ENCODE measurements at places on chromosomes 6 and 20. TPM values are rescaled to one million over a fixed set of nuclear protein-coding genes. Genes with fewer than 3 reads are reported as not detected.

DNA sequence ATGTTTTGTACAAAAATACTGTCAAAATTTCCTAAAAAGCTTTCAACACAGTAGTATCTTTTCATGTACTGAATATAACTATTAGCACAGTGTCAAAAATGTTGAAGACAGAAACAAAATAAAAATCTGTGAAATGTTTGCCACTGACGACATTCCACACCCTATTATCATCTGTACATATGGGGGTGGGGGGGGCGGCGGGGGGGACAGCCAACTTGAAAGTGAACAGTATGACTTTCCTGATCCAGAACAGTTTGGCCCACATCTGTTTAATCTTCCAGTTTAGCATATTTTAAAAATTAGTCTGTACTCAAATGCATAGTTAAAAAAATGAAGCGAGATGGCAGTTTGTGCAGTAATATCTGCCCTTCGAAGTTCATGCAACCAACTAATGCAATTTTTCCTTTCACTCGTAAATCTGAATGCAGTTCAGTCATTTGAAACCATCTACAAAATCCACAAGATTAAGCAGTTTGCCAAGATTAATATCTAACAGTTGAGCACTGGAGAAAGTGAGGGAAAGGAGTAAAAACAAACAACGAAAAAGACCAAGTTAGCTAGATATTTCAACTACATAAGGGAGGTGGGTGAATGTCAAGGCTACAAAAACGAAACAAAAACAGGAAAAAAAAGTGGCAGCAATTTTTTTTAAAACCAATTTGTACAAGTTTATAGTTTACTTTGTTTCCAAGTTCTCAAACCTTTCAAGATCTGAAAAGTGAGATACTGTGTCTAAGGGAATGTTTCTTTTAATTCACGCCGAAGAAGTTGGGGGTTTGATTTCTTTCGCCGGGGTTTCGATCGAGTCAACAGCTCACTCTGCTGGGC lies 1.9 kb downstream of the CITED2 start:
- peak; percentile 48 for DNase-seq

DNA sequence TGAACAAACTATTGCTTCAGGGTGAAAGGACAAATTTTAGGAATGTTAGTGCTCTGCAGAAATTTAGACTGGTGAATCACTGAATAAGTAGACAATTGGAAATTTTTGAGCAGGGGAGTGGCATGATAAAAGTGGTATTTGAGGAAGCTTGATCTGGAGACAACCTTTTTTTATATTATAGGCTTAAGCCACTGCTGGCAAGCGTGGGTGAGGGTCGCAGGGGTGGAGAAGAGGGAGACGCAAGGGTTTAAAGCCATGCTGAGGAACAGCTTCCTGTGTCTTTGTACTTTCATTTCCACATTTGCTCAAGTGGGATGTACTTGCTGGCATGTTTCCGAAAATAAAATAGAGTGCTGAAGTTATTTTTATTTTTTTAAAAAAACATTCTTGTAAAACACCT lies 23.7 kb downstream of the NCOA7 start:
- DNase-seq, result no peak

GRCh38 chr6:9428421-9429172 lies 986.3 kb downstream of the TFAP2A start:
- DNase-seq, result no peak

- no peak for DNase-seq
These were observed 100.2 kb downstream of the PSMB1 start for GRCh38 chr6:170452767-170453545.

- no peak for DNase-seq
These were observed 140.4 kb upstream of the CITED2 start for GRCh38 chr6:139514819-139515218.

DNA sequence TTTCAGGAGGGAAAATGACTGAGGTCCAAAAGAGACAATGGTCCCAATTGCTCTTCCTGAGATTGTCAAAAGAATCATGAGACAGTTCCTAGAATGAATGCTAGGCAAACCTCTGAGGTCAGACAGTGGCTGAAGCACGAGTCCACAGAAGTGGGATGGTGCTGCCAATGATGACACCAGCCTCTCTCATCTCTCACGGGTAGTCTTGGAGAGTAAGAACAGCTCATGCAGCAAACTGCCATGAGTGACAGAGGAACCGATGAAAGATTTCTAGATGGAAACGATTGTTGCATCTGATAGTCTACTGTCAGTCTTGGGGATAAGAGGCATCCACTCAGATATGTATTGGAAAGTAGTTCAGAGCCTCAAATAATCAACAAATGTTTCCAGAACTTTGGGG lies 188.7 kb downstream of the SLC24A3 start:
- DNase-seq, result no peak

DNA sequence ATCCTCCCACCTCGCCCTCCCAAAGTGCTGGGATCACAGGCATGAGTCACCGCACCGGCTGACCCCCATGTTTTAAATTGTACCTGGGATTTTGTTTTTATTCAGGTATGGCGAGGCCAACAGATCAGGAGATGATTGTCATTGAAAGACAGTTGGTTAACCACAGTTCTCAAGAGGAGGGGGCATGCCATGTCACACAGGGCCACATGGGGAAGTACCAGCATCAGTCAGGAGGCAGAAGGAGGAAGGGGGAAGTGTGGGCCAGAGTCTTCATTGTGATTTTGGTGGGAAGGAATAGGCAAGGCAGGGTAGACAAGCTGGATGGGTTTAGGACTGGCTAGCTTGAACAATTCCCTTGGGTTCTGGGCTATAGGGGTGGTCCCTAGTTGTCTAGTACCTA lies 9.9 kb upstream of the MMP9 start:
- no peak for DNase-seq

- no peak for DNase-seq
These were observed 6.9 kb upstream of the NSFL1C start for GRCh38 chr20:1473246-1474220.

DNA sequence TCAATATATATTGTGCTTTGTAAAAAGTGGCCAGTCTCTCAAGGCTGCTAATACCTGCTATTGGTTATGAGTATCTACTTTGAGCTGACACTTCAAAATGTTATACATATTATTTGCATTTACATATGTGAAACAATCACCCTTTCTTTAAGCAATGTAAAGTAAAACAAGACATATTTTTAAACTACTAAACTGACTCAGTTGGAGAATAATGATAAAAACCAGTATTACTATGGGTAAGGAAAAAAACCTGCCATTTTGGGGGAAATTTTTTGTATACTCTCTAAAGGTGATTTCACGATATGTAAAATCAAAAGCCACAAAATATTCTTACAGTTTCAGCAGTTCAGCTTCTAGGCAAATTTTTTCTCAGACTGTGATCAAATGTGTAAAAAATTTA lies 232.3 kb downstream of the PRL start:
- no peak for DNase-seq

DNA sequence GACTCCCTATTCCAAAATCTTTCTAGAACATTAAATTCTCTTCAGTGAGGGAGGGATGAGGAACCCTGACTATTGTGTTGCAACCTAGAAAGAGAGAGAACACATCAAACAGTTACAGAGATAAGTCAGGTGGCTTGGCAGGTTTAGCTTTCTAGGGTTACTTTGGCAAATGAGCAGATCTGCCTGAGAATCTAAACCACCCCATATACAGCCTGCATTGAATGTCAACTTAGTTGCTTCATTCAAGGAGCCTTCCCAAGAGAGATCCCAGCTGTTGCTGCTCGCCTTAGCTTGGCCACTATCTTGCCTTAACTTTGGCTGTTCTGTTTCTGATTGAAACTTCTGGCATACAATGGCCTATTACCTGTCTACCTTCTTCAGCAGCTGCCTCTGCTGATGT lies 74.7 kb upstream of the TCF21 start:
- no peak for DNase-seq

DNA sequence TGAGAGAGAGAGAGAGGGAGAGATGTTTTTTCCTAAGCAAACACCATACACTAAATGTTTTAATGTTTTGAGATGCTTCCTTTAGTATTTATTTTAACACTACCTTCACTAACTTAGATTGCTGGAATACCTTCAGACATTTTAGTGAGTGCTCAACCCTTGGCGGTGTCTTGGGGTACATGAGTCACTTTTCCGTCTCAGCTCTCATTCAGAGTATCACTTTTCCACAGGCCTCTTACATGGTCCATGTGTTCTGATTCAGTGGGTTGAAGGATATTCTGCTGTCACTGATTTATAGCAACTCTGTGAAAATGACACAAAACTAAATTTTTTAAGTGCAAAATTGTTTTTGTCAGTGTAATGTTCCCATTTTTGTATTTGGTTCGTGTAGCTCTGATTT lies 217.9 kb downstream of the CLVS2 start:
- DNase-seq, result no peak

- no peak for DNase-seq
These were observed 605 bp downstream of the COX4I2 start for GRCh38 chr20:31638317-31638716.

DNA sequence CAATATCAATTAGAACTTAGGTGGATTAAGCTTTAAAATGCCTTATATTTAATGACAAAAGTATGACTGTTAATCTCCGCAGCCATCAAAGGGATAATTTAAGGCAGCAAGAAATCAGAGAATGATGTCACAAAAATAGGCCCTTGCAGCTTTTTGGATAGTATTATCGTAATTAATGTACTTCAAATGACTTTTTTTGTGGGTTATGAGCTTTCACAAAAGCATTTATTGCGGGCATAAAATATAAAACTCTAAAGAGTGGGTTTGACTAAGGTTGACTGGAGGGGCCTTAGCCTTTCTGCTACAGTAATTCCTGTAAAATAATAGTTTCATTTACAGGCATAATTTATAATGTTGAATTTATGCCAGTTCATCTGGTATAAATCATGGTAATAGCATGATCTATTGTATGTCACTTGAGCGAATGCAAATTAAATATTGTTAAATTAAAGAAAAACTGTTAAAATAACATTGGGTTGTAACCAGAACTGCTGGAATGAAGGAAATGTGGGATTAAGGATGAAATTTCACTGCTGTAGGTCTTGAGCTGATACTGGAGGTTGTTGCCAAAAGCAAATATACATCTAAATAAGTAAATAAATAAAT lies 78.5 kb upstream of the ZFP64 start:
- peak; percentile 27 for DNase-seq

- no peak for DNase-seq
These were observed 250.5 kb downstream of the ESR1 start for GRCh38 chr6:152057832-152058498.

DNA sequence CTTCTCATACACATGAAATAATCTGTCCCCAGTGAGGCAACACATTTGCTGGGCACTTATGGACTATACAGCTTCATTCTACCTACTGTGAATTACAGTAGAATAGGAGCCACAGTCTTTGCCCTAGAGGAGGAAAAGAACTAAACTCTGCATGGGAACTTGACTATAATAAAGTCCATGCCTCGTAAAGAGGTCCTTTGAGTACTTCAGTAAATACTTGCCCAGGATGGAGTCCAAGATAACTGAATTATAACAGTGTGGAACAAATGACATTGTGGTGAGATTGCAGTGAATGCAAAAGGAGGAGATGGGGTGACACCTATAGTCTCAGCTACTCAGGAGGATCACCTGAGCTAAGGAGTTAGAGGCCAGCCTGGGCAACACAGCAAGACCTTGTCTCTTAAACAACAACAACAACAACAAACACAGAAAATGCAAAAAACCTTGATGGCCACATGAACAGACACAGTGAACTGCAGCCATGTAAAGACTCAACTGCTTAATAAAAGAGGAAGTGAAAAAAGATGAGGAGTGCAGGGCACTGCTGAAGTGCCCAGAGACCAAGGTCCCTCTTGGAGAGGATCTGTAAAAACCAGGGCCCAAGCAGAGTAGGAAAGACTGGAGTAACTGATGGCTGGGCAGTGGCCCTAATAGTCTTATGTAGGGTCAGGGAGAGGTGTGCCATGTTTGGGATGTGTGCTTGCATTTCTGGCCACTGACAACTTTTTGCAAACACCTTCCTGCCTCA lies 3.7 kb downstream of the MRPS18A start:
- DNase-seq, result no peak

GRCh38 chr20:63897978-63898561 lies 3.1 kb downstream of the DNAJC5 start:
- DNase-seq, result no peak

DNA sequence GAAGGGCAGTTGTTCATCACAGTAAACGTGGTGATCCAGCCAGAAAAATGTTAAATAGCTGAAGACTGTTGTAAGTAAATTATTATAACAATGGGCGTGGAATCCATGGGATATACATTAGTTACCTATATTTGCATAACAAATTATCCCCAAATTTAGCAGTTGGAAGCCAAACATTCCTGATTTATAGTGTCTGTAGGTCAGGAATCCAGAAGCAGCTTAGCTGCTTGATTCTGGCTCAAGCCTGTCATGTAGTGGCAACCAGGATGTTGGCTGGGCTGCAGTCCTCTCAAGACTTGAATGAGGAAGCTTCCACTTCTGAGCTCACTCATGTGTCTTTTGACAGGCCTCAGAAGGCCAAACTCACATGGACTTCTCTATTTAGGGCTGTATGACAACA lies 6.9 kb upstream of the ADGRB3 start:
- no peak for DNase-seq

- peak; percentile 76 for DNase-seq
These were observed 4.3 kb upstream of the CEBPB start for GRCh38 chr20:50186151-50186885.

DNA sequence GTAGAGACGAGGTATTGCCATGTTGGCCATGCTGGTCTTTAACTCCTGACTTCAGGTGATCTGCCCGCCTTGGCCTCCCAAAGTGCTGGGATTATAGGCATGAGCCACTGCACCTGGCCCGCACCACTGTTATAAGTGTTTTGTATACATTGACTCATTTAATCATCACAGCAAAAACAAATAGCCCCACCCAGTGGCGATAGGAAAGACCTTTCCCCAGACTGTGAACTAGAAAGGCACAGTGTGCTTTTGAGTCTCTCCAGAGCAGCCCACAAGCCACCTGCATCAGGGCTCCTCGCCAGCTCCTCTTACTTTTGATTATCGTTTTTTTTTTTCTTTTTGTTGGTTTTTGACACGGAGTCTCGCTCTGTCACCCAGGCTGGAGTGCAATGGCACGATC lies 27.9 kb upstream of the ZFP64 start:
- no peak for DNase-seq

DNA sequence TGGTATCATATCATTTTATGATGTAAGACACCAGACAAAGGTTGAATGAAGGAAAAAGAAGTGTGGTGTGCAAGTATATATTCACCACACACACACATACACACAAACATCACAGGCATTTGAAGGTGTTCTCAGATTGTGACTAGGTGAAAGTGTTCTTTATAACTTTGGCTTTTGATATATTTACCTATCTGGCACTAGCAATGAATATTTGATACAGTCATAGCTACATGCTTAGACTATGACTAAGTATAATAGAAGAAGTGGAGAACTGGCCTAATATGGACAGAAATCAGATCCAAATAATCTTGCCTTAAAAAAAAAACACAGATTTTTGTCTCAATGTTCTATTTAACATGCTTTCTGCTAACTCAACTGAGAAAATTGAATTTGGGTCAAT lies 809.9 kb downstream of the KIF16B start:
- DNase-seq, result no peak

Gene SEL1L2
- total RNA-seq, result not detected

Gene PROCR
- 26.7 TPM for total RNA-seq

Gene KCNK17
- total RNA-seq, result 0.10 TPM

Gene WFDC2
- total RNA-seq, result 0.39 TPM

Gene KCNK15
- total RNA-seq, result 0.59 TPM

Gene DEFB132
- not detected for total RNA-seq

Gene TMEM170B
- 5.8 TPM for total RNA-seq

All from skin of body (tissue), 3 donors.